Large intestine (tissue), 12 donors: ENCODE measurements at places on chromosomes 7 and 10. TPM values are rescaled to one million over a fixed set of nuclear protein-coding genes. Genes with fewer than 3 reads are reported as not detected.

The INA gene
- polyA plus RNA-seq = 16.9 TPM

The EPO gene
- 0.19 TPM for polyA plus RNA-seq

The ITGB1 gene
- polyA plus RNA-seq = 303 TPM

The PURB gene
- 22.7 TPM for polyA plus RNA-seq
